ENCODE measurements at places on chromosomes 4 and X.

GRCh38 chr4:165627128-165627527, 245.9 kb upstream of the TLL1 start:
- DNase-seq = no peak

- no peak for DNase-seq
Measured at GRCh38 chr4:16844816-16845586, 53.4 kb downstream of the LDB2 start.

DNA sequence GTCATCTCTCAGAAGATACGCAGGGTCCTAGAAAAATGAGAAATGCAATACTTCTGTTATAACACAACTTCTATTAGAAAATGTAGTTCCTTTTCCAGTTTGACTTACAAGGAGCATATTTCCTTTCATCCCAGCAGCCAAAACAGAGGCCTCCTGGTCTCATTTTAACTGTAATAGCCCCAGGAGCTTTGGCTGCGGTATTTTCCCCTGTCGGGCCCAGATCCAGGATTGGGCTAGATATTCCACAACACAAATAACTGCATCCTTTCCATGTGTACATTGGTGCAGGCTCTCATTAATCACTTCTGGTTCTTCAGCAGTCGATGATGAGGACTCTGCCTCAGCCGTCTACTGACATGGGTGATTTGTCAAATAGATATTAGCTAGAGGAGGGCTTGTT, 166.1 kb downstream of the TENM3 start:
- DNase-seq = no peak

- no peak for DNase-seq
Measured at GRCh38 chr4:20681271-20681670, 19.0 kb upstream of the PACRGL start.

DNA sequence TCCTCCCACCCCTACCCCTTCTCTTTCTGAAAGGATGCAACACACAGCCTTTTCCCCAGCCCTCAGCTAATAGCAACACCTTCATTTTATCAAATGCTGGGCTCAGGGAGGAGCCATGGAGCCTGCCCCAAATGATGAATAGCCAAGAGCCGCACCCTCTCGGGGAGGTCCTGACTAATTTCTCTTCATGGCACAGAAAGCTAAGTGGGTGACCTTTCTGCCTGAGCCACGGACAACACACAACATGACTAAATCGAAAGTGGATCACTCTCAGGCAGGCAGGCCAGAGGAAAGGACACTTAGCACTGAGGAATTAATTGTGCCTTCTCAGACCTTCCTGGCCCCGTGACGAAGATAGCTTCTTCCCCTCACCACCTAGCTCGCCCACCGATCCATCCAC, 165.1 kb upstream of the RAI2 start:
- no peak for DNase-seq
